ENCODE measurements at places on chromosomes 2 and 18.

GRCh38 chr2:19865151-19865550 lies 36.6 kb downstream of the TTC32 start:
- no peak for DNase-seq

- no peak for DNase-seq
Measured at GRCh38 chr2:54864727-54865126, 141.3 kb downstream of the EML6 start.

- no peak for DNase-seq
Measured at GRCh38 chr18:56986829-56987228, 160.1 kb upstream of the BOD1L2 start.

DNA sequence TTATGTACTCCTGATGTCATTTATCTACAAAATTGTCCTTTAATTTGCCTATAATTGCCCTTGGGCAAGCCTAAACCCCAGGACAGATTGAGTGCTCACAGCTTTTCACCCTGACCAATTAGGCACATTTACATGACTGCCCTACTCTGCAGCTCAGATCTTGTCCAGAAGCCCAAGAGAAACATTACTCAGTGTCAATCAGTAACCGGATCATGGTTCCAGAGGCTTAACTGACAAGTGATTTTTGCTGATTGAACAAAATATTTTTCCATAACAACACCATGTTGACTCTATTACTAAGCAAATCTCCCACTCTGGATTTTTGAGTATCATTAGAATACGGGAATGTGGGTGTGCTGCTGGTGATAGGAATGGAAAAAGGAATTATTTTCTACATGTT lies 465.4 kb upstream of the TNP1 start:
- no peak for DNase-seq

DNA sequence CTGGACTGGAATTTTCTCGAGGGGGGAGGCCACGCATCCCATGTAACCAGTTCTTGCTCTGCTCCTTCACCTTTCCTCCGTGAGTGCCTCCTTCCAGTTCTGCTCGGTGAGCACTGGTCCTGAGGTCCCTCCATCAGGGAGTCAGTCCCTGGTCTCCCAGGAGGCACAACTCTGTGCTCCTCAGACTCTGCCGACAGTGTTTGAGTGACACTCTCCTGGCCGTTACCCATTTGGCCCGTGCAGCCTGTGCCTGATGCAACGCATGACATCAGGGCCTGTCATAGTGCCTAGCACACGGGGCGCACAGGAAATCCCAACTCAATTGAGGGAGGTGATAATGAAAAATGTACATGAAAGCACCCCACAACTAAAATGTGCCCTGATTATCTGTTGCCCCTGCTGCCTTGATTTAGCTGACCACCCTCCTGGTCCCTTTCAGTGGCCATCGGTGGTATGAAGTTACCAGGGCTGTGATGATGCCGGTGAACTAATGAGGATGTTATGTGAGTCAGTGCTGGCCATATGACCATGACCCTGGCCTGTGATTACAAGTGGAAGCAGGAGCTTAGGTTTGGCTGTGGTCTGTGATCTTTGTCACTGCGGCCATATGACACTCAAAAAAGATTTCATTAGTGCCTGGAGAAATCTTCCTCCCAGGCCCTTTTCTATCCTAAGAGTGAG lies 144.6 kb downstream of the TDRD15 start:
- DNase-seq, result no peak

- no peak for DNase-seq
Measured at GRCh38 chr18:59383851-59384250, 24.8 kb upstream of the LMAN1 start.
